ENCODE measurements at places on chromosomes 2 and 18.

DNA sequence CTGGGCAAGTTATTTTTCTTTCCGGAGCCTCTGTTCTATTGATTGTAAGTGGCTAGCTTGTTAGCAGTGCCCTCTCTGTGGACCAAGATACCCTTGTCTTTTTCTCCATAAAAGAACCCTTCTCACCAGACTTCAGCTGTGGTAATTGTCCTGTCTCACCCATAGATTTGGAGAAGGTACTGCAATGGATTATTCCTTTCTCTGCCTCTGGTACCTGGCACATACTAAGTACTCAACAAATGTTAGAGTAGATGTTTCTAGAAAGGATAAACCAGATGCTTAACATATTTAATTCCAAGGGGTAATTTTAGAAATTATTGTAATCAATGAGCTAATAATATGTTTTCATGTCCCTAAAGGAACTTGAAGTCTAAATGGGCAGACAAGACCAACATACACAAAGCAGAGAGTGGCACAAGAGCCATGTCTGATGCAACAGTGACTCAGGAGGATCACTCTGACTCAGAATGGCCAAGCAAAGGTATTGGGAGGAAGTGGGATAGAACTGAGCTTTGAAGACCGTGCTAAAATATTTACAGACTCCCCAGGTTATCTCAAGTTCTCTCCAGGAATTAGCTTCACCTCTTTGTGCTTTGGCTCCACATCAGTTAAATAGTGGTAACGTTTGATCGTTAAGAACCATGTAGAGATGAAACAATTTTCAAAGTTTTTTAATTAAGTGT, 129.7 kb upstream of the OSR1 start:
- H3K4me1 ChIP-seq, result no peaks in the 10 kb centered on the region
- peaks cover 40% of the 10 kb centered on the region for H3K27me3 ChIP-seq
- no peak overlapping the region for H3K27ac ChIP-seq
- H3K36me3 ChIP-seq, result no peaks in the 10 kb centered on the region
- no peak overlapping the region for H3K4me3 ChIP-seq

- DNase-seq, result no peak
- H3K27me3 ChIP-seq, result no peaks in the 10 kb centered on the region
- H3K36me3 ChIP-seq, result no peaks in the 10 kb centered on the region
- no peak overlapping the region for H3K27ac ChIP-seq
- H3K4me3 ChIP-seq, result no peak overlapping the region
- H3K4me1 ChIP-seq, result no peaks in the 10 kb centered on the region
These were observed 147.8 kb downstream of the PMAIP1 start for GRCh38 chr18:60047556-60047955.

- DNase-seq, result peak; percentile 23
- H3K27ac ChIP-seq, result no peak overlapping the region
- H3K4me3 ChIP-seq, result no peak overlapping the region
These were observed 336.7 kb upstream of the CNTNAP5 start for GRCh38 chr2:123688231-123688940.

- H3K27me3 ChIP-seq, result peaks cover 4% of the 10 kb centered on the region
- H3K27ac ChIP-seq, result no peak overlapping the region
- no peak overlapping the region for H3K4me3 ChIP-seq
- DNase-seq, result no peak
- H3K4me1 ChIP-seq, result no peaks in the 10 kb centered on the region
These were observed 89.4 kb downstream of the GALR1 start for GRCh38 chr18:77339093-77339492.

GRCh38 chr2:71895320-71896161, 252.1 kb downstream of the CYP26B1 start:
- H3K36me3 ChIP-seq, result no peaks in the 10 kb centered on the region
- no peak for DNase-seq
- H3K4me1 ChIP-seq, result no peaks in the 10 kb centered on the region
- H3K27ac ChIP-seq, result no peak overlapping the region

DNA sequence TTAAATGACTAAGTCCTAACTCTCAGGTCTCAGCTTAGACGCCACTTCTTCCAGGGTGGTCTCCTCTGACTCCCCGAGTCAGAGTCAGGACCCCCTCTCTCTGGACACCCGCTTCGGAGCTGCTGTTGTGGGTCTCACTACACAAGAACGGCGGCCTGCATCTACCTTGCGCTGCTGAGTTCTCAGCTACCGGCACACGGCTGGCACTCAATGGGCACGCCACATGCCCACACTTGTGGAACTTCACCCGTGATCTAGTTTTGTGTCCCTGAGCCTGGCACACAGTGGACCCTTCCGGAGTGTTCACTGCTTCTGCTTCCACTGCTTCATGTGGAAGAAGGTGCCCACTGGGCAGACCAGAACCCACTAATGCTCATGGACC, 58.3 kb upstream of the ID2 start:
- H3K27me3 ChIP-seq, result no peaks in the 10 kb centered on the region
- no peak overlapping the region for H3K4me3 ChIP-seq
- H3K4me1 ChIP-seq, result no peaks in the 10 kb centered on the region
- no peaks in the 10 kb centered on the region for H3K36me3 ChIP-seq
- no peak for DNase-seq
- no peak overlapping the region for H3K27ac ChIP-seq

DNA sequence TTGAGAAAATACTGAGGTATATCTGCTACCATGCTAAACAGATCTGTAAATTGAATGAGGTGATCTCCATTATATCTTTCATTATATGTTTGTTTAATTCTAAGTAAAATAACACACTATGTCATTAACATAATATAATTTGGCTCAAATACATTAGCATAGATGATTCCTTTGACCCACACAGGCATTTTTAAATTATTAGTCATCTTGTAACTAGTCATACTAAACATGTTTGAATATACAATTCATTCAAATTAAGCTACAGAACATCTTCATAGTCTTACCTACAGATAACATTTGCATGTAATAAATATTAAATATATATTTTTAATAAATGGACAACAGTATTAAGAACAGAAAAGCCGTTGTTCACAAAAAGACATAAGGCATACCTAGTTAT, 52.7 kb upstream of the KYNU start:
- H3K36me3 ChIP-seq, result no peaks in the 10 kb centered on the region
- H3K27ac ChIP-seq, result no peak overlapping the region
- no peak for DNase-seq

- H3K27me3 ChIP-seq, result no peaks in the 10 kb centered on the region
- H3K4me3 ChIP-seq, result no peak overlapping the region
- H3K36me3 ChIP-seq, result peaks cover 31% of the 10 kb centered on the region
- no peaks in the 10 kb centered on the region for H3K4me1 ChIP-seq
- DNase-seq, result no peak
These were observed 48.5 kb upstream of the CCDC195 start for GRCh38 chr2:224764565-224765236.

DNA sequence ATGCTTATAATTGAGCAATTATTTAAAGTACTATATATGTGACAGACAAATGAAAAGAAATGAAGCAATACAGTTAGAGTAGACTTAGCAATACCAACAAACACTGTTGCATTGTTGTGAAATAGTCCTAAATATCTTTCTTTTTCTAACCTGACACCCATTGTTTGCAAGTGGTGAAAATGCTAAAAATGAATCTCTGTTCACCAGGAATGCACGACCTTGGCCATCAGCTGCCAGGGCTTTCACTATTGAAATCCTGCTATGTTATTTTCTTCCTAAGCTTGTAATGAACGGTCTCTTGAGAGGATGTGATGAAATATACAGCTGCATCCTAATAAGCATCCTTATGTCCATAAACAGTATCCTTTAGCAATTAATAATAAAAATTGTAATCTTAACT, 136.2 kb upstream of the MGAT5 start:
- no peak overlapping the region for H3K4me3 ChIP-seq
- no peak overlapping the region for H3K27ac ChIP-seq
- no peak for DNase-seq
- peaks cover 31% of the 10 kb centered on the region for H3K4me1 ChIP-seq
- no peaks in the 10 kb centered on the region for H3K36me3 ChIP-seq

DNA sequence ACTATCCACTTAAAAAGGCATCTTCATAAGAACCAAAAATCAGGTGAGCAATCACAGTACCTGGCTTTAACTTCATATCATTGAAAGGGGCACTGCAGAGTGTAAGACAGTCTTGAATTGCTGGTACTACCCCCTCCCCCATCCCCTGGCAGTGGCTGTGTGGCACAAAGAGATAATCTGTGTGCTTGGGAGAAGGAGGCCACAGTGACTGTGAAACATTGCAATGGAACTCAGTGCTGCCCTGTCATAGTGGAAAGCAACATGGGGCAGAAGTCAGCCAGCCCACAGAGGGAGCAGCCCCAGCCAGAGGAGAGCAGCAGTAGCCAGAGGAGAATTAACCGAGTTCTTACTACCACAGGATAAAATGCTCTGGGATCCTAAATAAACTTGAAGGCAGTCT, 45.3 kb upstream of the UGP2 start:
- no peaks in the 10 kb centered on the region for H3K27me3 ChIP-seq
- H3K27ac ChIP-seq, result no peak overlapping the region
- H3K36me3 ChIP-seq, result no peaks in the 10 kb centered on the region
- H3K4me3 ChIP-seq, result no peak overlapping the region

DNA sequence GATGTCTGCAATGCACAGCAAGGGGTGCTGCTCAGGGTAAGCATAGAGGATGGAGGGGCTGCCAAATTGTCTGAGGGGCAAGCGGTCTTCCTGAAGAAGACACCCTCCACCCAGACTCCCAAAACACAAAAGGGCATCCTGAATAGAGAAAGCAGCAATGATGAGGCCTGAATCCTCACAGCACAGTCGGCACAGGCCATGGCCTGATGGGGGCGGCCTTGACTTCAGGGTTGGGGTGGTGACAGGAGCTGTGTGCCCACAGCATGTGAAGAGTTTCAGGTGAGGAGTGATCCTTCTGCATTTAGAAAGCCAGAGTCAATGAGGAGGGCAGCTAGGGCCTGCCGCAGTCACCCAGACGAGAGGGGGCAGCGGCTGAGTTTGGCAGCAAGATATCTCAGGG, 159.4 kb downstream of the GALNT14 start:
- no peak for DNase-seq
- no peak overlapping the region for H3K4me3 ChIP-seq
- peaks cover 2% of the 10 kb centered on the region for H3K4me1 ChIP-seq
- H3K36me3 ChIP-seq, result peaks cover 3% of the 10 kb centered on the region
- no peak overlapping the region for H3K27ac ChIP-seq

- H3K4me3 ChIP-seq, result no peak overlapping the region
- peaks cover 74% of the 10 kb centered on the region for H3K36me3 ChIP-seq
- no peak overlapping the region for H3K27ac ChIP-seq
- H3K4me1 ChIP-seq, result no peaks in the 10 kb centered on the region
These were observed 47.4 kb downstream of the DNAJC10 start for GRCh38 chr2:182763311-182763912.

GRCh38 chr2:49901202-49902065, 747.1 kb upstream of the FSHR start:
- H3K27me3 ChIP-seq, result no peaks in the 10 kb centered on the region
- no peak overlapping the region for H3K4me3 ChIP-seq
- no peaks in the 10 kb centered on the region for H3K36me3 ChIP-seq
- no peaks in the 10 kb centered on the region for H3K4me1 ChIP-seq
- no peak overlapping the region for H3K27ac ChIP-seq

GRCh38 chr2:16061441-16062217, 121.3 kb downstream of the MYCN start:
- no peak overlapping the region for H3K4me3 ChIP-seq
- no peak for DNase-seq
- peaks cover under 1% of the 10 kb centered on the region for H3K4me1 ChIP-seq
- no peaks in the 10 kb centered on the region for H3K36me3 ChIP-seq
- H3K27ac ChIP-seq, result no peak overlapping the region
- no peaks in the 10 kb centered on the region for H3K27me3 ChIP-seq
